Peyer's patch (tissue), 4 donors: ENCODE measurements at places on chromosomes 13 and 19. TPM values are rescaled to one million over a fixed set of nuclear protein-coding genes. Genes with fewer than 3 reads are reported as not detected.

GRCh38 chr13:105278943-105279381 lies 1256.5 kb downstream of the EFNB2 start:
- no peak overlapping the region for H3K27ac ChIP-seq
- H3K4me3 ChIP-seq: no peak overlapping the region
- no peaks in the 10 kb centered on the region for H3K27me3 ChIP-seq
- H3K36me3 ChIP-seq: no peaks in the 10 kb centered on the region
- DNase-seq: no peak

- no peak overlapping the region for H3K4me3 ChIP-seq
- no peaks in the 10 kb centered on the region for H3K27me3 ChIP-seq
- no peak overlapping the region for H3K27ac ChIP-seq
- no peak for DNase-seq
Observed at GRCh38 chr13:19072543-19072942, 109.1 kb downstream of the TUBA3C start.

DNA sequence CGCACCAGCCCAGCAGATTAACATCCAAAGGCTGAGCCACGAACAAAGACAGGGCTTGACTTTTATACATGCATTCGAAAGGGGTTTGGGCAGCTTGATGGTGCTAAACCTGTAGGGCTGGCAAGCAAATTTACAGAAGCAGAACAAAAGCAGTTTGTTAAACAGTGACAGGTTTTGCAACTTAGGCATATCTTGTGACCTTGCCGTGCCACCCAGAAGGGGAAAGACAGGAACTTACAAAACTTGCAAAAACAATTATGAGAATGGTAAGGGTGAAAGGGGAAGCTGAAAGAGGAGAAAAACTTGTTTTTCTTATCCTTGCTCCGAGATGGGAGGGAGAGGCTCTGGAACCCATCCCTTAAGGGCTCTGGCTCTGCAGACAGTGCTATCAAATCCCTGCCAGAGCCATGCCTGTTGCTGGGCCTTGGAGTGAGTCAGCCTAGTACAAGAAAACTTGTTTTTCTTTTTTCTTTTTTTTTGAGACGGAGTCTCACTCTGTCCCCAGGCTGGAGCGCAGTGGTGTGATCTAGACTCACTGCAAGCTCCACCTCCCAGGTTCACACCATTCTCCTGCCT lies 1325.2 kb upstream of the PRR20A start:
- no peak overlapping the region for H3K27ac ChIP-seq
- no peaks in the 10 kb centered on the region for H3K4me1 ChIP-seq
- DNase-seq: no peak

Gene TSSK6
- total RNA-seq: 9.2 TPM

Gene SUGP1
- 58.6 TPM for total RNA-seq

DNA sequence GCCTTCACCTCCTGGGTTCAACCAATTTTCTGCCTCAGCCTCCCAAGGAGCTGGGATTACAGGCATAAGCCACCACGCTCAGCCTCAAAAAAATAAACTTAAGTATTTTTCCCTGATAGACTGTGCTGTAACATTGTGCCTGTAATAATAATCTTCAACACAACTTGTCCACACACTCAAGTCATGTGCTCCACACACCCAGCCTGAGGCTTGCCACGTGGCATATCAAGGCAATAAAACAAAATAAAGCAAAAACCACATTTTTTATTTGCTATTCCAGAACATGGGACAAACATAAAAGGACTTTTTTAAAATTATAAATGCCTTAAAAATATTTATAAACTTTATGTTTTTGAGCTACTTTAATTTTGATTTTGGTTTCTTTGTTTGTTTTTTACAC lies 115.8 kb downstream of the NALCN start:
- H3K27ac ChIP-seq: no peak overlapping the region
- no peaks in the 10 kb centered on the region for H3K27me3 ChIP-seq
- H3K36me3 ChIP-seq: no peaks in the 10 kb centered on the region

GRCh38 chr19:41926028-41926762 lies 2.1 kb downstream of the ERFL start:
- H3K27me3 ChIP-seq: no peaks in the 10 kb centered on the region
- no peak overlapping the region for H3K27ac ChIP-seq
- no peak overlapping the region for H3K4me3 ChIP-seq
- peaks cover 19% of the 10 kb centered on the region for H3K4me1 ChIP-seq
- H3K36me3 ChIP-seq: no peaks in the 10 kb centered on the region

DNA sequence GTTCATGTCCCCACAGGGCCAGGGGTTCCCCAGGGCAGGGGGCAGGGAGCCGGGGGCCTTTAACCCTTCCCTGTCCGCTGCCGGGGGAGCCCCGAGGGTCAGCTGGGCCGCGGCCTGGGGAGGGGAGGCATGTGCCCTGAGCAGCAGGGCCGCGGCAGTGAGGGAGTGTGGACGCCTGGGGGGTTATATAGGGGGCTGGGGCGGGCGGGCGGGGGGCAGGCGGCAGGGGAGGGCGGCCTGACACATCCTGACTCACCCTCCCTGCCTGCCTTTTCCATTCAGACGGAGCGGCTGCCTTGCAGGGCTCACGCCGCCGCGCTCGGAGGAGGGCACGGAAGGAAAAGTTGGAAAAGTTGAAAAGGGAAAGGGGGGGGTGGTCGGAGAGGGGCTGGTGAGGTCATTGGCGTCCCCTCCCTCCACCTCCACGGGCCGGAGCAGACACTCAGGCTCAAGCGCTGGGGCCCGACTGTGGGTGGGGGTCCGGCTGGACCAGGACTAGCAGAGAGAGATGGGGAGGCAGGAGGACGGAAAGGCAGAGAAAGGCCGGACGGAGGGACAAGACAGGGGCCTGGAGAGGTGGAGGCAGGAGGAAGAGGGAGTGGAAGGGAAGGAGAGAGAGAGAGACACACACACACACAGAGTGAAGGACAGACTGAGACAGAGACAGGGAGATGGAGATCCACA lies at the start of gene IL11:
IL11 (minus strand) TSS at position 159 of the 684 bp plus-strand sequence; CDS start at position 6, 153 bp downstream.
- no peak within 1 kb of the TSS for H3K27ac ChIP-seq
- peak within 1 kb of the TSS; percentile 42 for H3K4me3 ChIP-seq
- peaks cover 47% of the 10 kb centered on the region for H3K27me3 ChIP-seq
- H3K4me1 ChIP-seq: no peaks in the 10 kb centered on the region
- H3K36me3 ChIP-seq: no peaks in the 10 kb centered on the region
- no peak for DNase-seq
